ENCODE measurements at places on chromosomes 2 and 18. TPM values are rescaled to one million over a fixed set of nuclear protein-coding genes. Genes with fewer than 3 reads are reported as not detected.

Gene POTEC
- total RNA-seq: not detected

Gene FAM161A
- total RNA-seq: 8.7 TPM

Gene GCG
- total RNA-seq: not detected

Gene TMEM198
- total RNA-seq: 0.54 TPM

Gene MYL1
- not detected for total RNA-seq

Gene PTPN2
- total RNA-seq: 21.5 TPM

Gene CLIP4
- 30.0 TPM for total RNA-seq

Gene L3MBTL4
- not detected for total RNA-seq

Gene TRIM43
- total RNA-seq: 0.05 TPM

Gene NT5DC4
- not detected for total RNA-seq

Gene MARCHF4
- 62.0 TPM for total RNA-seq

Gene MERTK
- total RNA-seq: 2.1 TPM

Gene CCL20
- total RNA-seq: 7.2 TPM

Gene CHST9
- not detected for total RNA-seq

Gene CAPN10
- 13.3 TPM for total RNA-seq
